Psoas muscle (tissue), 8 donors: ENCODE measurements at places on chromosomes 11 and 22.

DNA sequence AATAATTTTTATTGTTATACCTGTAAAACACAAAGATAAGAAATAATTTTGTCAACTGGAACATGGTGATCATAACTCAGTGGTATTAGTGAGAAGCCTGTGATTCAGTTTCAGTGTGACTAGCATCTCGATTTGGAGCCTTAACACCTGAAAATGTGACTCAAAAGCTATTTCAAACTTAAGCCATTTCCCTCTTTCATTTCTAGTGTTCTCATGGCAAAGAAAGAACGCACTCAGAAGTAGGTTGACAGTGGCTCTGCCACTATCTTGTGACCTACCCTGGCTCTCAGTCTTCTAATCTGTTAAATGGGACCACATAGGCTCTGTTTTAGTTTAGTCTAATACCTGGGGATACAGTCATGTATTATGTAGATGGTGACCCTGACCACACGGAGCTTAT, 62.7 kb downstream of the ISX start:
- no peak for DNase-seq

DNA sequence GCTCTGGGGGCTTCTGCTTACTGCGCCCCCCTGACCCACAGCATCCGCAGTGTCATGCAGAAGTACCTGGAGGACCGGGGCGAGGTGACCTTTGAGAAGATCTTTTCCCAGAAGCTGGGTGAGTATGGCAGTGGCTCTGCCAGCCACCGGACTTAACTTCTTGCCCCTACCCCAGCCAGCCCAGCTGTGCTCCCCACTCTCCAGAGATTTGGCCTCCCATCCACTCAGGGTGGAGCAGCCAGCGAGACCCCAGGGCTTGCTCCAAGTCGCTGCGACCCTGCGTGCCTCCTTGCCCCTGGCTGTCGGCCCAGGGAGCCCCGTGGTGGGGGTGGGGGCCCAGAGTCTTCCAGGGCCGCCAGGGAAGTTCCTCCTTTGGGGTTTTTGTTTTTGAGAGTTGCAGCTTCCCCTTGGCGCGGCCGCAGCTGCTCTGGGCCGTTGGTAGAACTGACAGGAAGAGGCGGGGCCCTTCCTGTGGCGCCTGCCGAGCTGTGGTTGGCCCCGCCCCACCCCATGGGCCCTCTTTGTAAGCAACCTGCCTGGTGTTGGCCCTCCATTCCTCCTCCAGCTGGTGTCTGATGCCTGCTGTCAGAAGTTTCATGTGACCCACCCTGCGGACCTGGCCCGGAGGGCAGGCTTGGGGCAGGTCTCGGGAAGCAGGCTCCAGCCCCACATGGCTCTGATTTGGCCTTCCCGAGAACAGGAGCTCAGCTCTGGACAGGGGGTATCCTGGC, 11.1 kb downstream of the GRK2 start:
- DNase-seq: peak; percentile 93

DNA sequence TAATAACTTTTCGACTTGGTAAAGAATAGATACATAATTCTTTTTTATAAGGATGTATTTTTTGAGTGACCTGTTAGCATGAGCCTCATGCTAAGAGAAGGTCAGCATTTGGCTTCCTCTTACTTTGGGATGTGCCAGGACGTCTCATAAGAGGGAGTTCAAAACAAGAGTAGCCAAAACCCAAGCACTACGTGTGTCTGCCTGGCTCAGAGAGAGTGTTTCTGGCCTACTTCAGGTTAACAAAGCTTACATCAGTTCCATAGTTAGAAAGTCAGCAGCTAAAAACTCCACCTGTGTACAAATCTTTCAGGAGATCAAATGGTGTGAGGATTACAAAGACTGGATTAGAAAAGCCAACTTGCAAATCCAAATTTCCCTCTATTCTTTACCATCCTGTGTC, 13.9 kb downstream of the SNX19 start:
- no peak for DNase-seq

DNA sequence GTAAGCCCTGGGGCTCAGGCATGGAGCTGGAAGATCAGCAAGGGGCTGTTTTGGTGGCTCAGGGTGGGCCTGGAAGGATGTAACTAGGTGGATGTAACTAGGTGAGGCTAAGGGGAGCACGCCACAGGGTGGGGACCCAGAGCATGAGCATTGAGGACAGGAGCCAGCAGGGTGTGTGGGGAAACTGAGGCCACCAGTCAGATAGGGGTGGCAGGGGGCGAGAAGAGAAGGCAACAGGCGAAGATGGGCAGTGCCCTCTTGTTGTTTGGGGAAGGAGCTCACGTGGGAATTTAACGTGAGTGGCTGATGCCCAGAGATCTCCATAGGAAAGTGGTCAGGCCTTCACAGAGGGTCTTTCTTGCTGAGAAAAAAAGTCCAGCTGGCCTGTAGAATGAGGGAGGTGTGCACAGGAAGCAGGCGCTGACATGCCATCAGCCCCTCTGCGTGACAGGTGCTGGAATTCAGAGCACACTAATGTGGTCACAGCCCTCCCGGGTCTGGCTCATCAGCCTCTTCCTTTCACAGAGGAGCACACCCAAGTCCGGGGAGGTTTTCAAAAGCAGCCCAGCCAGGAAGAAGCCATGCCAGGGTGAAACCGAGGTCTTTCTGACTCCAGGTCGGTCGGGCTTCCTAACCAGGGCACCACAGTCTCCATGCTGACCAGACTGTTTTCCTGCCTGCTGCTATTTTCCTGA, 54.6 kb upstream of the PAX6 start:
- DNase-seq: no peak

GRCh38 chr11:72587696-72588095, 86.5 kb downstream of the PDE2A start:
- DNase-seq: no peak

DNA sequence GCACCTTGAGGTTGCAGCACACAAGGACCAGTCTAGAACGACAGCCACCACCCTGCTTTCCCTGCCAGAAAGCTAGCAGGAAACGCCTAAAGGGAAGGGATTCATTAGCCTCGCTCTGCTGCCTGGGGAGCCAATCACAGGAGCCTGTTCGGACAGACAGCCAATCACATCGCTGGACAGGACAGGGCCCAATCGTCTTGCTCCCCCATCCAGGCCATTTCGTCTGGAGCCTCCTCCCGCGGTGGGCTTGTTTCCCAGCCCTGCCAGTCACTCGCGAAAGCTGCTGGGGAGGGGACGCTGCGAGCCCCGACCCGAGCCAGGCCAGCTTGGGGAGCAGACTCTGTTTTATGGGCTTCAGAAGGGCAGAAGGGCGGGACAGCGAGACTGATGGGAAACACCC, 79.8 kb upstream of the NCAM1 start:
- peak; percentile 71 for DNase-seq
